ENCODE measurements at places on chromosomes 13 and 19.
A peak's percentile ranks its signal among the peaks of the same experiment; 100 is the strongest.

GRCh38 chr19:14363183-14364097, 17.8 kb upstream of the ADGRE5 start:
- DNase-seq: peak; percentile 58

- DNase-seq: peak; percentile 24
Observed at GRCh38 chr13:59533561-59534555, 629.9 kb downstream of the DIAPH3 start.

- DNase-seq: peak; percentile 36
Observed at GRCh38 chr13:74889321-74889720, 592.6 kb downstream of the TBC1D4 start.

DNA sequence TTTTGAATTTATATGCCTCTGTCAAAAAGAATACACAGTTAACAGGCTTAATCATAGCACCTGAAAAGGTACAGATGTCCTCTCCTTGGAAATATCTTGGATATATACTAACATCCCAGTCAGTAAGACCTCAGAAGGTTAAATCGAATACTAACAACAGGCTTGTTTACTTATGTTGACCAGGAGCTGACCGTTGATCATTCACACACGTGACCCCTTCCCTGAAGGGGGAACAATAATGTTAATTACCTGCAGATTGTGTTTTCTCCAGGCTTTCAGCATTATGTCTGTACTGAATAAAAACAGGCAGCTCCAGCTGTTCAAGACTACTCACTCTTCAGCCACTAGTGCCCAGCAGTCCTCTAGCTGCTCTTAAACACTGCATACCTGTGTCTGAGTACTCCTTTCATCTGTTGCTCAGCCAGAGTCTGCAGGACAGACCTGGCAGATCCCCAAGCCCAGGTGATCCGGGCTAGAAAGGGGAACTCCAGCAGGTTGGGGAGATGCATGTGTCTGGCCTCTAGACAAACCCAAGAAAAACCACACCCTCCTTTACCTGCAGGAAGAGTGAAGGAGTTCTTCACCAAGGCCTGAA, 163.9 kb downstream of the RNF17 start:
- DNase-seq: no peak

Measured in mesenchymal stem cell (in vitro differentiated cells and primary cell).